ENCODE measurements at places on chromosomes 3 and 15. TPM values are rescaled to one million over a fixed set of nuclear protein-coding genes. Genes with fewer than 3 reads are reported as not detected.

TTBK2 gene
- total RNA-seq = 11.7 TPM

GPR87 gene
- total RNA-seq = not detected

GOLGA8N gene
- 0.78 TPM for total RNA-seq

RTP1 gene
- total RNA-seq = not detected

MUSTN1 gene
- not detected for total RNA-seq

STRC gene
- total RNA-seq = not detected

HESX1 gene
- total RNA-seq = not detected

WDR49 gene
- total RNA-seq = not detected

CEP70 gene
- total RNA-seq = 8.9 TPM

SPSB4 gene
- not detected for total RNA-seq

KCNH8 gene
- total RNA-seq = not detected

EHD4 gene
- 14.1 TPM for total RNA-seq

BNC1 gene
- total RNA-seq = 8.4 TPM

ACKR2 gene
- total RNA-seq = not detected

GABRA5 gene
- total RNA-seq = 5.6 TPM

MON1A gene
- total RNA-seq = 14.4 TPM

AQR gene
- total RNA-seq = 30.5 TPM

FANCD2OS gene
- total RNA-seq = not detected

SERP1 gene
- total RNA-seq = 111 TPM

IGF2BP2 gene
- 103 TPM for total RNA-seq

ADGRG7 gene
- total RNA-seq = not detected

HIGD2B gene
- total RNA-seq = not detected

ATP13A5 gene
- total RNA-seq = not detected

SLCO2A1 gene
- 0.13 TPM for total RNA-seq

TICRR gene
- total RNA-seq = 5.1 TPM

CCR8 gene
- not detected for total RNA-seq

NR1D2 gene
- 40.9 TPM for total RNA-seq

P2RY1 gene
- total RNA-seq = not detected

TUBGCP5 gene
- total RNA-seq = 13.6 TPM

IL12A gene
- 3.0 TPM for total RNA-seq

ARPP21 gene
- not detected for total RNA-seq

NR1I2 gene
- not detected for total RNA-seq

PAQR9 gene
- 0.21 TPM for total RNA-seq
